ENCODE measurements at places on chromosomes 13 and 19.

DNA sequence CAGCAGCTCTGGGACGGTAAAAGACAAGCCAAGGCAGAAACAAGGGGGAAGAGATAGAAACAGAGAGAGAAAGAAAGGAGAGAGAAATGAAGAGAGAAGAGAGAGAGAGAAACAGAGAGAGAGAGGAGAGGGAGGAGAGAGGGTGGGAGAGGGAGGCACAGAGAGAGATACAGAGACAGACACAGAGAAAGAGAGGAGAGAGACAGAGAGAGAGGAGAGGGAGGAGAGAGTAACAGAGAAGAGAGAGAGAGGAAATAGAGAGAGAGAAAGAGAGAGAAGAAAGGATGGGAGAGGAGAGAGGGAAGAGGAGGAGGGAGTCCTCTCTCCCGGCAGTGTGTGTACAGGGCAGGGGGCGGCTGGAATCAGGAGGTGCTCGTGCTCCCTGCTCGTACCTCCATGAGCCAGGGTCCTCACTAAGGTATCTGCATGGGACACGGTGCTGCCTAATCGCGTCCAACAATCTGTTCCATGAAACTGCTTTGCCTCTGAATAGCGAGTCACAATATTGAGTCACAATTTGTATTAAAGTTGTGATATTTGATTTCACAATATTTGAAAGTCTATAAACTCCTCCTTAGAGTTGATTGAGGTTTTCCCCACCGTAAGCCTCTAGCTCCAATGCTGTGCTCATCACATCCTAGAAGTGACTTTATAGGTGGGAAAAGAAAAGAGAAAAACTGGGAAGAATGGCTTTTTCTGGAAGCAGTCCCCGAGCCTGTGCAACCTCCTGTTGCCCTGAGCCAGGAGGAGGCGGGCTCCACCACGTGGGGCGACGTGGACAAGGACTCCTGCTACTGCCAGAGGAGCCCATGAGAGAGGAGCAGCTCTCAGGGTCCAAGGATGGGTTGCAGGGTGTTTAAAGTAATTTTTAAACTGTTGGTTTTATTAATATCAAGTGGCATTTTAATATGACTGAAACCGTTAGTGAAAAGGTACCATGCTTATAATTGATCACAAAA, 81.7 kb upstream of the ARHGEF7 start:
- no peak for DNase-seq

- DNase-seq, result no peak
Observed at GRCh38 chr13:43935878-43936277, 56.2 kb downstream of the LACC1 start.

GRCh38 chr13:52345048-52345447, 60.9 kb downstream of the THSD1 start:
- no peak for DNase-seq

DNA sequence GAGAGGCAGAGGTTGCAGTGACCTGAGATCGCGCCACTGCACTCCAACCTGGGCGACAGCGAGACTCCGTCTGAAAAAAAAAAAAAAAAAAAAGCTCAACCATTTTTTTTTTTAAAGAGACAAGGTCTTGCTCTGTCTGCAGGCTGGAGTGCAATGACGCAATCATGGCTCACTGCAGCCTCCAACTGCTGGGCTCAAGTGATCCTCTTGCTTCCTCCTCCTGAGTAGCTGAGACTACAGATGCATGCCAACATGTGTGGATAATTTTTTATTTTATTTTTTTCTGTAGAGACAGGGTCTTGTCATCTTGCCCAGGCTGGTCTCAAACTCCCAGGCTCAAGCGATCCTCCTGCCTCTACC, 10.3 kb downstream of the EHD2 start:
- no peak for DNase-seq

- DNase-seq, result no peak
Observed at GRCh38 chr13:25910991-25911419, 140.8 kb downstream of the SHISA2 start.
